Foreskin fibroblast (primary cell): ENCODE measurements at places on chromosomes 1 and 21.

DNA sequence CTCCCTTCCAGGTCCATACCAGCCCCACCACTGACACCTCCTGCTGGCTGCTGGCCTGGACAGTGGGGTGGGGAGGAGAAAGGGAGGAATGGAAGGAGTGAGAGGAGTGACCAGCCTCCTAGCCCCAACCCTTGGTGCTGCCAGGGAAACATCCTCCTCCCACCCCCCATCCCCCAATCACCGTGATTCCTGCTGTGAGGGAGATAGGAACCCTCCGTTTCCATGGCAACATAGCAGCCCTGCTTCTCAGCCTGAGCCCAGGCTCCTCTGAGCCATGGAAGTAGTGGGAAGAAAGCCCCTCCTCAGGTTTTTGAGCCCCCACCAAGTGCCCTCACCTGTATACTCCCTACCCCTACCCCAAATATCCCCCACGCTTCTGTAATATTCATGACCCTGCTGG, 44.4 kb upstream of the SCMH1 start:
- DNase-seq: no peak

DNA sequence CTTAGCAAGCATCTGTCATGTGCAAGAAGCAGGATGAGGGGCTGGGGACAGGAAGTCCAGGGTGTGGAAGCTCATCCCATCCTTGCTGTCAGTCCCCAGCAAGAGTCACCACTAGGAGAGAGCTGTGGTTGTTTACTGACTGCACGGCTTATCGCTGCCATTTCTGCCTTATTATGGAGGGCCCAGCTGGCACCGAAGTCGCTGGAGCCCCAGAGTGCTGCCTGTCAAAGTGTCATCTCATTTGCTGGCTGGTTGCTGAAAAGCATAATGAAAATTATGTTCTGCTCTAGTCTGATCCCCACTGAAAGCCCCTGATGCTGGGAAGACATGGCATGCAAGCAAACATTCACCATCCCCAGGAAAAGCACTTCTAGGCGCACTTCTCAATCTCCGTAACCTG, 642.7 kb downstream of the NPHP4 start:
- DNase-seq: no peak

GRCh38 chr21:38798481-38798882, 7.2 kb upstream of the ETS2 start:
- DNase-seq: no peak

DNA sequence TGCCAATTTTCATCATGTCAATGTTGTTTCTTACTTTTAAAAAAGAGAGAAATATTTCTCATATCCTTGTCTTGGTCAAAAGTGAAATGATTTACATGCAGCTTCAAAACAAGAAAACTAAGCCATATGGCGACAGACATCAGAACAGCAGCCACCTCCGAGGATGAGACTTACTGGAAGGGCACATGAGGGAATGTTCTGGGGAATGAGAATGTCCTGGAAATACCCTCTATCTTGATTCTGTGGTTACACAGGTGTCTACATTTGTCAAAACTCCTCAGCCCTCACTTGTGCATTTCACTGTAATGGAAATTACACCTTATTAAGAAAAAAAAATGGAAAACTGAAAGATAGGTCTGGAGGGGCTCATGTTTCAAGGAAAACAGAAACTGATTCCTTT, 14.2 kb upstream of the ECE1 start:
- no peak for DNase-seq

DNA sequence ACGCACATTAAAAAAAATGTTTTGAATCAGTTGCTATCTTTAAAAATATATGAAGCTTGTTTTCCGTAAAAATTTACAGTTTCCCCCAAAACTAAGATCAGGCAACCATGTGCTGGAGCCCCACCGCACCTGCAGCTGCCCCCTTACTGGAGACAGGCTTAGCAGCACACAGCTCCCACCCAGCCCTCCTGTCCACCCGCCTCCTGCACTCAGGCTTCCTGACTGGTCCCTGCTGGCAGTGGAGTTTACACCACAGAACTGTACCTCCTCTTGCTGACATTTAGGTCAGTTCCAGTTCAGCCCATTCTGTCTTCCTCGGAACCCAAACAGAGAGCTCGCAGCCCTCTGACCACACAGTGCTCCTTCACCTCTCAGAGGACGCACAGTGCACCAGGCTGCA, 2.1 kb downstream of the GPR161 start:
- DNase-seq: no peak

DNA sequence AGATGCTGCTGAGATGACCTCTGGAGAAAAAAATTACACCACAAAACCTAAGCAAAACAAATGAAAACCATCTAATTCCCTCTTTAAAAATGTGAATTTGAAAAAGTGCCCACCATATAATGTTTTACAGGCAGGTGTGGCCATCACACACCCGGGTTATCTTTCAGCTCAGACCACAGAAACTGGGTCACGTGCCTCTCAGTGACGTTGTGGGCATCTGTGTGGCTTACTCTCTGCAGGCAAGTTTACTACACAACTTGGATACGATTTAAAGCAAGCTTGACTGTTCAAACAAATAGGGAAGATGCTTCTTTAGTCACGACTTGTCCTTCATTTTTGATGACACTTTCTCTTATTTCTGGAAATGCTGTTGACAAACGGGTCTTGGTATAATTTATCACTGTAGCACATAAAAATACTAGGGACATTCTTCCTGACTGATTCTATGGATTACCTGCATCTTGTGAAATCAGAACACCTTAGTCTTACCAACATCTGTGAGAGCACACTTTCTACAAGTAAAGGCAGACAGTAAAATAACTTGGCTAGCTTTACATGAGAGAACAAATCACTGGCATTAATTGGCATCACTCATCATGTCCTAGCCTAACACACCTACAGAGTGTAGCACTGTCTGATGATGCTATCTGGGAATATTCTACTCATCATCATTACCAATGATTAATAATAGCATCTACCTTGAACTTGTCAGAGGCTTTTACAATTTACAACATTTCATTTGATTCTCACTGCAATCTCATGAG, 89.3 kb upstream of the EDEM3 start:
- no peak for DNase-seq

DNA sequence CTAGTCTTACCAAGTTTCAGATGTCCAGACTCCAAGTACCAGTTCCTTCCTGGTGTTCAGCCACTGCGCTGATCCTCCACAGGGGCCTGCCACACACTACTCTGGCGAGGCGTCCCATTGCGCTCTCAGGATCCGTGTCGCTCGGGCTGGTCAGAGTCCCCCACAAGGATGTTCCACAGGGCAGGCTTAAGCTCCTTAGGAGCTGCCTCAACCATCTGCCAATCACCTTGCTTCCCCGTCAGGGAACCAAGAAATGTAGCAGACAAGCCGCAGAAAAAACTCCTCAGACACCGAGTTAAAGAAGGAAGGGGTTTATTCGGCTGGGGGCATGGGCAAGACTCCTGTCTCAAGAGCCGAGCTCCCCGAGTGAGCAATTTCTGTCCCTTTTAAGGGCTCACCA, 9.8 kb downstream of the OR2W3 start:
- DNase-seq: no peak

DNA sequence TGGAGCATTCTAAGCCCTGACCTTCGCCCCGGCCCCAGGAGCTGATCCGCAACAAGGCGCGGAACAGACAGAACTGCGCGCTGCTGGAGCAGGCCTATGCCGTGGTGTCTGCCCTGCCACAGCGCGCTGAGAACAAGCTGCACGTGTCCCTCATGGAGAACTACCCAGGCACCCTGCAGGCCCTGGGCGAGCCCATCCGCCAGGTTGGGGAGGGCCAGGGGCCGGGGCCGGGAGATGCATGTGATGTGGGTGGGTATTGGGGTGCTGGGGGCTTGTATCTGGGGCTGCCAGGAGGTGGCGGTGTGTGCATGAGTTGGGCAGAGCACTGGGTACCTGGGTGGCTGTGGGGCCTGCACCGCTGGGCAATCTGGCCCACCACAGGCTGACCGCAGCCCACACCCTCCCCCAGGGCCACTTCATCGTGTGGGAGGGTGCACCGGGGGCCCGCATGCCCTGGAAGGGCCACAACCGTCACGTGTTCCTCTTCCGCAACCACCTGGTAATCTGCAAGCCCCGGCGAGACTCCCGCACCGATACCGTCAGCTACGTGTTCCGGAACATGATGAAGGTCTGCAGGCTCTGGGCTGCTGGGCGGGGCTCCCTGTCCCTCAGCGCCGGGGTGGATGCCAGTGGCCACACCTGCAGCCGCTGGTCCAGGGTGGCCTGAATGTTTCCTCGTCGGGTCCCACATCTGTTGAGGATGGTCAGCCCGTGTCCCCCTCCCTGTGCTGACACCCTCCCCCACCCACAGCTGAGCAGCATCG, 65.8 kb downstream of the TRIM11 start:
- DNase-seq: no peak

DNA sequence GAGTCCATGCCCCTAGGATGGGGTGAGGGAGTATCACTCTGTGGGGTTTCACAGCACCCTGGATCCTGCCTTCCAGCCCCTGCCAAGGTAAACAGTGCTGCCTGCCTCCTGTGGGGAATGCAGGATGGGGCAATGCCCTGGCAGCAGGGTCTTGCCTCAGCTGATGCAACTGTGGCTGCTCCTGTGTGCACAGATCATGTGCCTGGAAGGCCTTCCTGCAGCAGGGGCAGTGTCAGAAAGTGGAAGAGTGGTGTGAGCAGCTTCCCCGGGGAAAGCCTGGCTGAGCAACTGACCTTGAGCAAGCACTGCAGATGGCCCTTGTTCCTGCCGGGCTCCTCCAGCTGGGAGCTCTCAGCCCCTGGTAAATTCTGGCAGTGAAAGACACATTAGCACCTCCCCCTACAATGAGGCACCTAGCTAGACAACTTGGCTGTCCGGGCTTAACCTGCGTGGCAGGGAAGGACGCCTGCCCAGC, 9.9 kb downstream of the TOR3A start:
- DNase-seq: peak; percentile 64

GRCh38 chr1:20410503-20410902, 75.5 kb downstream of the CAMK2N1 start:
- peak; percentile 30 for DNase-seq

GRCh38 chr1:9437961-9438430, 101.3 kb upstream of the SLC25A33 start:
- no peak for DNase-seq

DNA sequence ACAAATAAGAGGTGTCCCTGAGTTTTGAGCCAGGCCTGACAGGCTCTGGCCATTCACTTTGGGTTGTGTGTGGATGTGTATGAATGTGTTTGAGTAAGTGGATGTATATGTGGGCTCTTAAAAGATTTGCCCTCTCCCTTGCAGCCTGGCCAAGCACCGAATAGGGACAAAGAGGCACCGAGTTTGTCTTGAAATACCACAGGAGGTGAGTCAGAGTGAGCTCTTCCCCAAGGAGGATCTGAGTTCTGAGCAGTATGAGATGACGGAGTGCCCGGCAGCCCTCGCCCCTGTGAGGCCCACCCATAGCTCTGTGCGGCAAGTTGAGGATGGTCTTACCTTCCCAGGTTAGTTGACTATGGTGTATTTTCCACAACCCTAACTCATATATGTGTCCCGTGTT, 19.0 kb downstream of the KDM4A start:
- DNase-seq: peak; percentile 62

GRCh38 chr1:228494970-228495853, 8.0 kb downstream of the RNF187 start:
- DNase-seq: no peak

DNA sequence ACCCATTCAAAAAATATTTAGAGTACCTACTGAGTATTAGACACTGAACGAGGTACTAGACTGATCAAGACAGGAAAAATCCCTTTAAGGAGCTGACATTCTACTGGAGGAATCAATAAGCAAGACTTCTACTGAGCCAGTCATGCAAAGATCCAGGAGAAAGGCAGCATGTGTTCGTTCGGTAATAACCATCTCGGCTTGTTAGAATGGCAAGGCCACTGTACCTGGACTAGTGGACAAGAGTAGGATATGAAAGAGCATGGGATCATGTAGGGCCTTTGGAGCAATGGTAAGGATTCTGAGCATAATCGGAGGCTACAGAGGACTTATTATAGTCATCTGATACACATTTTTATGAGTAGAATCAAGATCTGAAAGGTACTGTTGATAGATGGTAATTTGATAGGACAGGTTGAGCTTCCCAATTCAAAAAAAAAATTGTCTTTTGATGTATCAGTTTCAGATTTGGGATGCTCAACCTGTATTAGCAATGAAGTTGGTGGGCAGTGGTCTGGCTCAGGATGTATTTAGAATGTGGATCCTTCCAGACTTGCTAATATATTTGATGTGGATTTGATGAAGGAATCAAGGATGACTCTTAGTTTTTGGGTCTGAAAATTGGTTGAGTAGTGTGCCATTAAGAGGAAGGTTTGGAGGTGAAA, 2.3 kb downstream of the COX20 start:
- no peak for DNase-seq

GRCh38 chr1:61053226-61053711, 29.1 kb upstream of the NFIA start:
- DNase-seq: no peak
